NCI-H345 (cell line): ENCODE measurements at places on chromosomes 7 and 10.

GRCh38 chr7:36279200-36279925 lies 110.3 kb upstream of the ANLN start:
- DNase-seq, result peak; percentile 73

DNA sequence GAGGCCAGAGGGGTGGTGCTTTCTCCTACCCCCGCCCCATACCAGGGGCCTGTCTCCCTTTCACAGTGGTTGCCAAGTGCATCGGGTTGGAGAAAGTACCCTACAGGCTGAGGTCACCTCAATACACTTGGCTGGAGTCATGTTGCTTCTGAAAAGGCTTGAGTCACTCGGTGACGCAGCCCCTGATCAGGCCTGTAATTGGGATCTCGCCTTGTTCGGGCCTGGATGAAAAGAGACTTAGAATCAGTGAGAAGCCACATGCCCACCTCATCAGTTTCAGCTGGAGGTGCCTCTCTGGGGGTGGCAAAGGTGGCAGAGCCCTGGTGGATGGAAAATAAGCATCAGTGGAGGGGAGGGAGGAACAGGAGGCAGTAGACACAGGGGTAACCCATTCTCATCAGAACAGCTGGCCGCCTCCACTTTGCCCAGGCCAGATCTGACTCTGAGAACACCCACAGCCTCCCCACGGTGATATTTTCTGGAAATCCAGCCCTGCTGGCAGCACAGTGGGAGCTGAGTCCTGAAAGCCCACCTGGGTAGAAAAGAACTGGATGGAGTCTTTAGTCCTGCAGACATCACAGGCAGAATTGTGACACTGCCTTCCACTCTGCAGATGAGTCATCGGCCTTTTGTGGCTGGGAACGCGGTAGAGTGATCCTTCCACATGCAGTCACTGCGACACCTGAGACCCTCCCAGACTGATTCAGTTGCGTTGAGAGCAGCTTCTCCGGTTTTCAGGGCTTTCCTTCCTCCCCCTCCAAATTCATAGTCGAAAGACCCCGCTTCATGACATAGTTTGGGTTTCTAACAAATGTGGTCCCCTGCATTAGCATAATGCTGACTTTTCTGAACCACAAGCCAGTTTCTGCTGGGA lies 108.0 kb downstream of the GRK5 start:
- peak; percentile 73 for DNase-seq

DNA sequence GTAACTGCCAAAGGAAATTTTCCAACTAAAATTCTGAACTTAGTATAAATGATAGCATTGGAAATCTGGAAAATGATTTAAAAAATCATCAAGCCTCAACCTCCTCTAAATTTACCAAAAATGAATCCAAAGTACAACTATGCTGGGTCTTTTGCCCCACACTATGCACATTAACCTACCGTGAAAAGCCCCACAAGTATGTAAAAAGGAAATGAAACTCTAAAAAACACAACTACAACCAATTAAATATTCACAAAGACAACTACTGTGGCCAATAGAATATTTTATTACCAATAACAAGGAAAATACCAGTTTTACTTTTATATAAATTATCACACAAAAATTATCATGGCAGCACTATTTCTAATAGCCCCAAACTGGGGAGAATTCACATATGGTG lies 19.3 kb downstream of the EIF3A start:
- DNase-seq, result no peak

- DNase-seq, result no peak
Observed at GRCh38 chr10:126930131-126930882, 25.1 kb downstream of the DOCK1 start.
